ENCODE measurements at places on chromosomes 12 and 14. TPM values are rescaled to one million over a fixed set of nuclear protein-coding genes. Genes with fewer than 3 reads are reported as not detected.
A peak's percentile ranks its signal among the peaks of the same experiment; 100 is the strongest.

- no peak overlapping the region for H3K4me3 ChIP-seq
- H3K27ac ChIP-seq: no peak overlapping the region
- no peaks in the 10 kb centered on the region for H3K27me3 ChIP-seq
- DNase-seq: no peak
These were observed 5.6 kb downstream of the MYL6 start for GRCh38 chr12:56163533-56164344.

DNA sequence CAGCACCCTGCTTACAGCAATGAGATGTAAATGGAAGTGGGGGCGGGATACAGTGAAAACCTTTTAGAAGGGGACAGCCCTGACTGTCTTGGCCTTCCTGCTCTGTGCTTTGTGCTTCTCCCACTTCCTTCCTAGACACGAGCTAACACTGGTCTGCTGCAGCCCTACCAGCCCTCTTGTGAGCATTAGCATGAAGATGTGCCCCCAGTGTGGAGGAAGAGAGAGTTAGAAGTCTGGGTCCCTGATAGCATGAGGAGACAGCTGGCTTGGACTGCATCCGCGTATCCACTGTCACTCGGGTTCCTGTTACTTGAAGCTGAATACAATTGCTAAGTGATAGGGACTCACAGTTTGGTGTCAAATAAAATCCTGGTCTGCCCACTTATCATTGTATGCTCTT is 248.1 kb upstream of the SOX5 start:
- DNase-seq: no peak
- no peaks in the 10 kb centered on the region for H3K36me3 ChIP-seq
- H3K4me1 ChIP-seq: no peaks in the 10 kb centered on the region
- H3K27ac ChIP-seq: no peak overlapping the region
- no peaks in the 10 kb centered on the region for H3K27me3 ChIP-seq
- no peak overlapping the region for H3K4me3 ChIP-seq

DNA sequence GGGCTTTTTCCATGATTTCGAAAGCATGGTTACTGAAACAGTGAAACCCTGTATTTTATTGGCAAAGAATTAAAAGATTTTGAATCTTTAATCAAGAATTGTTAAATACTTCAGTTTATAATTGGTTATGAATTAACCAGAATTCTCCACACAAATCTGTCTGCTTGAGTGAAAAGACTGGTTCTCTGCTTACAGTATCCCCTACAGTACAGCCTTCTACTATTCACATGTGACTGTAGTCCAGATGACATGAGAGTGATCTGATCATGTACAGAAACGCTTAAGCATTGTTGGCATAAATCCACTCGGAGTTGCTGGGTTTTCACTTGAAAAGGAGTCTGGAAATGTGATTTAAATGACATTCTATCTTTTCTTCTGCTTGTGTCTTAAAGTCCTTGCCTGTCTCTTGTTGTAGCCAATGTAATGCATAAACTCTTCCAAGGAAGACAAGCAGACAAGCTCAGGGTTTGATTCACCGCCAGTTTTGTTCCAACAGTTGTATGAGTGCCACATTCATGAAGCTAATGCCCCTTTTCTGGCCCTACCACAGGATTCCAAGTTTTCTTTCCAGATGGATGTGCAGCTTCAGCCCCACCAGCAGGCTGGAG is 222.0 kb upstream of the LRIG3 start:
- no peaks in the 10 kb centered on the region for H3K27me3 ChIP-seq
- H3K4me1 ChIP-seq: no peaks in the 10 kb centered on the region
- DNase-seq: no peak
- no peak overlapping the region for H3K4me3 ChIP-seq

DNA sequence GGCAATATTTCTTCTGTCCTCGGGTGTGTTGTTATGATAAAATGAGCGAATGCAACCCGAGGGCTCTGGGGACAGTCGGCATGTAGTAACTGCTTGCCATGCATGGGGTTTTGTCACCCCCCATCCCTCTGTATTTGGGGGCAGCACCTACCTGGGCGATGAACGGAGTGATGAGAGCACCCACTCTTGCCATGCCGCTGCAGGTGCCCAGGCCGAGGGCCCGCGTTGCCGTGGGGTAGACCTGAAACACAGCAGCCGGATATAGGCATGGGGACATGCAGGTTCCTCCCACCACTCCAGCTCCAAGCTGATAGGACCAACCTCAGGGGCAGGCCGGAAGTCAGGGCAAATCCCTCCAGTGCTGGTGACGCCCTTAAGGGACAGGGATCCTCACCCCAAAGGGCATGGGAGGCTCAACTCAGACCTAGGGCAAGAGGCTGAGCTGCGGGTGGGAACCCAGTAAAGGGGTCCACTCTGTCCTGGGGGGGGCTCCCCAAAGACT is 35.8 kb downstream of the DAO start:
- no peaks in the 10 kb centered on the region for H3K4me1 ChIP-seq
- H3K36me3 ChIP-seq: no peaks in the 10 kb centered on the region
- DNase-seq: no peak
- no peaks in the 10 kb centered on the region for H3K27me3 ChIP-seq

- no peaks in the 10 kb centered on the region for H3K27me3 ChIP-seq
- no peak overlapping the region for H3K27ac ChIP-seq
- no peak for DNase-seq
- H3K4me1 ChIP-seq: no peaks in the 10 kb centered on the region
- no peaks in the 10 kb centered on the region for H3K36me3 ChIP-seq
These were observed 31.3 kb upstream of the SLC10A1 start for GRCh38 chr14:69828354-69828753.

- DNase-seq: no peak
- no peaks in the 10 kb centered on the region for H3K27me3 ChIP-seq
- H3K36me3 ChIP-seq: no peaks in the 10 kb centered on the region
- peak overlapping the region; percentile 8 for H3K4me3 ChIP-seq
These were observed 52.9 kb downstream of the CCDC88C start for GRCh38 chr14:91364524-91365270.

DNA sequence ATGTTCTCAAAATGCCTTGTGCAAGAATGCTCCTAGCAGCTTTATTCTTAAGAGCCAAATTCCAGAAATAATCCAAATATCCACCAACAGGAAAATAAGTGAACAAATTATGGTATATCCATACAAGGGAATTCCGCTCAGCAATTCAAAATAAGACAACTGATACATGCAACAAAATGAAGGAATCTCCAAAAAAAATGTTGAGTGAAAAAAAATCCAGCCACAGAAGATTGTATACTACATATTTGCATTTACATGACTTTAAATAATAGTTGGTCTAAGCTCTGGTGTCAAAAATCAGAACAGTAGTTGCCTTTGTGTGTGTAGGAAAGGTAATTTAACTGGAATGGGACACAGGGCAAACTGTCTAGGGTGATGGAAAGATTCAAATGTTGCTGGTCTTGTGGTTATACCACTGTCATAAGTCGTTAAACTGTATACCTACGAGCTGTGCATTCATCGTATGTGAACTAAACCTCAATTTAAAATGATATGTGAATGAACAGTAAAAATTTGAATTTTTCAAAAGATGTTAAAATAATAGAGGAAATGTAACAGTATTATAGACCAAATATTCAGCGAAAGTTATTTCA is 3.2 kb downstream of the CD69 start:
- no peak overlapping the region for H3K4me3 ChIP-seq
- H3K36me3 ChIP-seq: no peaks in the 10 kb centered on the region
- no peak for DNase-seq
- no peak overlapping the region for H3K27ac ChIP-seq
- peaks cover 27% of the 10 kb centered on the region for H3K4me1 ChIP-seq

DNA sequence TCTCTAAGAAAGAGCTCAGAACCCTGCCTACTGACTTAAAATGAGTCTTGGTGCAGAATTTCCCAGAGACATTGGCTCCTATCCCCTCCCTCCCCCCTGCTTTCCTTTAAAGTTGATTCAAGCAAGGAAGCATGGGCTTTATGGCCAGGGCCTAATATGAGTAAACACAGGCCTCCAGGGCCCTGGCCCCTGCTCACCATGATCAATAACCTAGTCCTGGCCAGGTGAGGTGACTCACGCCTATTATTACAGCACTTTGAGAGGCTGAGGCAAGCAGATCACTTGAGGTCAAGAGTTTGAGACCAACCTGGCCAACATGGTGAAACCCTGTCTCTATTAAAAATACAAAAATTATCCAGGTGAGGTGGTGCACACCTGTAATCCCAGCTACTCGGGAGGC is 165.1 kb upstream of the TMCC3 start:
- H3K27me3 ChIP-seq: no peaks in the 10 kb centered on the region
- no peak for DNase-seq
- H3K4me3 ChIP-seq: no peak overlapping the region
- H3K4me1 ChIP-seq: peaks cover 20% of the 10 kb centered on the region
- no peaks in the 10 kb centered on the region for H3K36me3 ChIP-seq
- H3K27ac ChIP-seq: no peak overlapping the region

GRCh38 chr14:59148334-59148900 is 40.0 kb upstream of the DAAM1 start:
- peaks cover 26% of the 10 kb centered on the region for H3K4me1 ChIP-seq
- no peak overlapping the region for H3K27ac ChIP-seq
- no peaks in the 10 kb centered on the region for H3K27me3 ChIP-seq
- peak; percentile 71 for DNase-seq
- no peaks in the 10 kb centered on the region for H3K36me3 ChIP-seq
- H3K4me3 ChIP-seq: no peak overlapping the region

- no peaks in the 10 kb centered on the region for H3K4me1 ChIP-seq
- no peaks in the 10 kb centered on the region for H3K27me3 ChIP-seq
- H3K36me3 ChIP-seq: no peaks in the 10 kb centered on the region
- DNase-seq: no peak
- no peak overlapping the region for H3K27ac ChIP-seq
These were observed 134.4 kb downstream of the KITLG start for GRCh38 chr12:88445705-88446394.

DNA sequence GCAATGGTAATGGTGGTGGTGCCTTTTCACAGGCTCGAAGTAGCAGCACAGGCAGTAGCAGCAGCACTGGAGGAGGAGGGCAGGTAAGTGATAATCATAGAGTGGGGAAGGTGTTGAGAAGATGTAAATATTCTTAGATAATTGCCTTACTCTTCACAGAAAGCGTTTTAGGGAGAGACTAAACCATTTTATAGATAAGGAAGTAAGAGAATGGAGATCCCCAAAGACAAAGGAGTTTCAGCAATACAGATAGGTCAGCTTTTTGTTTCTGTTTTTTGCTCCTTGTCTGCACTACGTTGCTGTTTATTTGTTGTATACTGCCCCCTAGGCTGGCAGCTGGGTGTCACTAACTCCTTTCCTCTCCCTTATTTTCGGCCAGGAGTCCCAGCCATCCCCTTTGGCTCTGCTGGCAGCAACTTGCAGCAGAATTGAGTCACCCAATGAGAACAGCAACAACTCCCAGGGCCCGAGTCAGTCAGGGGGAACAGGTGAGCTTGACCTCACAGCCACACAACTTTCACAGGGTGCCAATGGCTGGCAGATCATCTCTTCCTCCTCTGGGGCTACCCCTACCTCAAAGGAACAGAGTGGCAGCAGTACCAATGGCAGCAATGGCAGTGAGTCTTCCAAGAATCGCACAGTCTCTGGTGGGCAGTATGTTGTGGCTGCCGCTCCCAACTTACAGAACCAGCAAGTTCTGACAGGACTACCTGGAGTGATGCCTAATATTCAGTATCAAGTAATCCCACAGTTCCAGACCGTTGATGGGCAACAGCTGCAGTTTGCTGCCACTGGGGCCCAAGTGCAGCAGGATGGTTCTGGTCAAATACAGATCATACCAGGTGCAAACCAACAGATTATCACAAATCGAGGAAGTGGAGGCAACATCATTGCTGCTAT is 2.0 kb downstream of the SP1 start:
- H3K27me3 ChIP-seq: no peaks in the 10 kb centered on the region
- peak overlapping the region; percentile 72 for H3K4me3 ChIP-seq
- peaks cover 12% of the 10 kb centered on the region for H3K36me3 ChIP-seq
- peak; percentile 60 for DNase-seq

- no peak overlapping the region for H3K27ac ChIP-seq
- H3K4me1 ChIP-seq: no peaks in the 10 kb centered on the region
- H3K27me3 ChIP-seq: no peaks in the 10 kb centered on the region
- H3K4me3 ChIP-seq: no peak overlapping the region
- H3K36me3 ChIP-seq: peaks cover 41% of the 10 kb centered on the region
These were observed 24.8 kb downstream of the PLEK2 start for GRCh38 chr14:67387195-67387594.

- peaks cover 51% of the 10 kb centered on the region for H3K4me1 ChIP-seq
- DNase-seq: peak; percentile 88
- H3K27ac ChIP-seq: peak overlapping the region; percentile 86
- no peaks in the 10 kb centered on the region for H3K36me3 ChIP-seq
- H3K27me3 ChIP-seq: no peaks in the 10 kb centered on the region
These were observed 20.0 kb upstream of the SGPP1 start for GRCh38 chr14:63747846-63748245.

GRCh38 chr14:105838591-105839424 is 312.4 kb downstream of the TMEM121 start:
- no peak overlapping the region for H3K27ac ChIP-seq
- no peaks in the 10 kb centered on the region for H3K27me3 ChIP-seq
- no peaks in the 10 kb centered on the region for H3K4me1 ChIP-seq
- H3K4me3 ChIP-seq: no peak overlapping the region
- H3K36me3 ChIP-seq: no peaks in the 10 kb centered on the region
- no peak for DNase-seq

GRCh38 chr12:71755146-71755892 is 656 bp downstream of the RAB21 start:
- H3K36me3 ChIP-seq: peaks cover 40% of the 10 kb centered on the region
- H3K27me3 ChIP-seq: no peaks in the 10 kb centered on the region
- H3K4me3 ChIP-seq: peak overlapping the region; percentile 87
- DNase-seq: peak; percentile 66
- H3K4me1 ChIP-seq: peaks cover 17% of the 10 kb centered on the region
- H3K27ac ChIP-seq: no peak overlapping the region

DNA sequence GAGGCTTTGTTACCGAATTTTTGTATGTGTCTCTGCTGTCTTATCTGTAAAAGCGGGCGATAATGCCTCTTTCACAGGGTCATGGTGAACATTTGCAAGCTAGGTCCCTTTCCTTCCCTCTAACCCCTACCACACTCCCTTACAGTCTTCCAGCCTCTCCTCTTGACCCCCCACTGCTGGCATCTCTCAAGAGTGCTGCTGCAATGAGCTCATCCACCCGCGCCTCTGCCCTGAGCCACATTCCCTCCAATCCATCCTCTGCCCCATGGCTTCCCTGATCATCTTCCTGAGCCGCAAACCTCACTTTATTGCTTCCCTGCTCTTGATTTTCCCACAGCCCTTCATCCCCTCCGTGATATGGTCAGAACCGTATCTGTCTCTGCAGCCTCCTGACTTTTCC is 343.6 kb downstream of the BCL11B start:
- DNase-seq: no peak
- no peaks in the 10 kb centered on the region for H3K4me1 ChIP-seq
- H3K4me3 ChIP-seq: no peak overlapping the region

The CLEC1A gene
- total RNA-seq: not detected

The SERPINA1 gene
- total RNA-seq: not detected

The FOXA1 gene
- not detected for total RNA-seq

The SLC24A4 gene
- total RNA-seq: not detected

The DTX1 gene
- 481 TPM for total RNA-seq

The RTN1 gene
- total RNA-seq: 0.32 TPM

The SERPINA3 gene
- not detected for total RNA-seq

The CPM gene
- total RNA-seq: not detected

The GPX2 gene
- not detected for total RNA-seq

The GRIP1 gene
- total RNA-seq: 0.07 TPM

The CHST11 gene
- total RNA-seq: not detected

The ESRRB gene
- total RNA-seq: 0.25 TPM

Data from Karpas-422 (cell line).